GM23338 (cell line): ENCODE measurements at places on chromosomes 11 and 22. TPM values are rescaled to one million over a fixed set of nuclear protein-coding genes. Genes with fewer than 3 reads are reported as not detected.

MS4A15 gene
- total RNA-seq, result not detected in 2 replicates

ZP1 gene
- total RNA-seq, result not detected in 2 replicates

MTMR3 gene
- total RNA-seq, result 25.8 and 27.4 TPM in 2 replicates

OR8G1 gene
- total RNA-seq, result not detected in 2 replicates

PPP1R14B gene
- total RNA-seq, result 283 and 315 TPM in 2 replicates

C11orf86 gene
- 0.21 TPM in 1 of 2 replicates, not detected in the other for total RNA-seq

EIF4G2 gene
- 788 and 801 TPM in 2 replicates for total RNA-seq

OMP gene
- 1.0 TPM in 1 of 2 replicates, not detected in the other for total RNA-seq

APOL3 gene
- total RNA-seq, result not detected in 2 replicates

CNTN5 gene
- not detected in 2 replicates for total RNA-seq

ZNHIT2 gene
- total RNA-seq, result 17.4 and 18.1 TPM in 2 replicates

OR8A1 gene
- total RNA-seq, result not detected in 2 replicates

DMC1 gene
- total RNA-seq, result 5.0 and 8.0 TPM in 2 replicates

BATF2 gene
- 0.58 and 1.6 TPM in 2 replicates for total RNA-seq

DNA sequence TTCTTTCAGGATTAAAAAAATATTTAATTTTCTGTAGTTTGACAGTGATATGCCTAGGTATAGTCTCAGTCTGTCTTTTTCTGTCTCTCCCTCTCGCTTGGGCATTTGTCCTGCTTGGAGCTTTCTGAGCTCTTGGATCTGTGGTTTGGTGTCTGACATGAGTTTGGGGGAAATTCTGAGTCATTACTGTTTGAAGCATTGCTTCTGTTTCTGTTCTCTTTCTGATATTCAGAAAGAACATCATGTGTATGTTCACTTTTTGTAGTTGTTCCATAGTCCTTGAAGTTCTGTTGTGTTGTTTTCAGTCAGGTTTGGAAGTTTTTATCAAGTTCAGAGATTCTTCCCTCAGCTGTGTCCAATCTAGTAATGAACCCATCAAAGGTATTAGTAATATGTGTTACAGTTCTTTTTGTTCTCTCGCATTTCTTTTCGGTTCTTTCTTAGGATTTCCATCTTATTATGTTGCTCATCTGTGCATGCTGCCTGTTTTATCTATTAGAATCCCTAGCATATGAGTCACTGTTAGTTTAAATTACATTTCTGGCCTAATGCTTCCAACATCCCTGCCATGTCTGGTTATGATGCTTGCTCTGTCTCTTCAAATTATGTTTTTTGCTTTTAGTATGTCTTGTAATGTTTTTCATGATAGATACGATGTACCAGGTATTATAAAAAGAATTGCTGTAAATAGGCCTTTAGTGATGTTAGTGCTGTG lies 48.4 kb downstream of the DDX10 start:
- DNase-seq, result no peak

DNA sequence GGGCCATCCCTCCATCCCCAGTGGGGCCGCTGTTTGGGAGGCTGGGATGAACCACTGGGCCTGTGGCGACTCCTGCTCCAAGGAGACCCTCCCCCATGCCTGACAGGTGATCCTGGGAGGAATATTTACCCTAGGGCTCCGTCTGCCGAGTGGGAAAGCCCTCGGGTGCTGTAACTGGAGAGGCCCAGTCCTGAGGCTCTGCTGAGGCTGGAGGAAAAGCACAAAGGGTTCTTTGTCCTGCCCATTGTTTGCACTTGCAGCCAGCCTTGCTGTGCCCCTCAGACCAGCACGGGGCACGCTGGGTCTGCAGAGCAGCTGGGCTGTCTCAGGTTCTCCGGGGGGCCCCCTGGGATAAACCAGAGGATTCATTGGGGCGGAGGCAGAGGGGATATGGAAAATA lies 321.1 kb downstream of the MN1 start:
- DNase-seq, result peak; percentile 55

- no peak for DNase-seq
These were observed 526.6 kb downstream of the NELL1 start for GRCh38 chr11:21195995-21196394.

DNA sequence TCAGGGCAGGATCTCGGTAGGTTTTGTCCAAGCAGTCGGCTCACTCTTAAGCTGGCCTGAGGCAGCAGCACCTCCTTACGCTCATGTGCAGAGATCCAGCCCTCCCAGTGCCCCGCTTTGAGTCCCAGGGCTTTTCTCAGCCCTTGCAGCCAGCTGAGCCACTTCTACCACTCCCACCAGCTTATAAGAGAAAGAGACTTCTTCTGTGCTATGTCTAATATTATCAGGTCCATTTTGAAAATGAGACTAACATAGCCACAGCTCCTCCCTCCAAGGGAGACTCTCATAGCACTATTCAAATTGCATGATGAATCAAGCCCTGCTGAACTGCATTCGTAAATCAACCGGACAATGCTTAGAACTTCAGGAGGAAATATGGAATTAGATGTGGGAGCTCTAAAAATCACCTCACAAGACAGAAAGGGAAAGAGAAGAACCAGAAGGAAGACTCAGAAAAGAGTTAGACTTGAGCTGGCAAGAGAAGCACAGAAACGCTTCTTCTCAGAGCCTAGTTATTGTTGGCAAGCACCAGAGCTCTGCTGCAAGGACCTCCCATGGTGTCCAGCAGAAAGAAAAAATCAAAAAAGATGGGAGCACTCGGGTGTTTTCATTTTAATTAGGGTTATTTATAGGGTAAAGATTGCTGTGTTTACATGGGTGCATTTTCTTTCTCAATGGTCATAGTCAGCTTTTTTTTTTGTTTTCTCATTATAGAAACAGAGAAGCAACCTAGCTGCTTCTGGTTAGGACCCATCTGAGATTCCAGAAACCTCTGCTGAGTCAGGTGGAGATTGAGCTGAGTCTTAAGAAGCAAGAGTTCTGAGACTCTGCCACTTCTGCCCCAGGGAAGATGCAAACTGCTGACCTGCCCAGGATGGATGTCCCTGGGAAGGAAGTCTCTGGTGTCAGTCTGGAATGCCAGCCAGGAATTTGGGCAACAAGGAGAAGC lies 181.4 kb downstream of the ETS1 start:
- no peak for DNase-seq

- no peak for DNase-seq
These were observed 101.8 kb downstream of the FEZ1 start for GRCh38 chr11:125394296-125394695.

DNA sequence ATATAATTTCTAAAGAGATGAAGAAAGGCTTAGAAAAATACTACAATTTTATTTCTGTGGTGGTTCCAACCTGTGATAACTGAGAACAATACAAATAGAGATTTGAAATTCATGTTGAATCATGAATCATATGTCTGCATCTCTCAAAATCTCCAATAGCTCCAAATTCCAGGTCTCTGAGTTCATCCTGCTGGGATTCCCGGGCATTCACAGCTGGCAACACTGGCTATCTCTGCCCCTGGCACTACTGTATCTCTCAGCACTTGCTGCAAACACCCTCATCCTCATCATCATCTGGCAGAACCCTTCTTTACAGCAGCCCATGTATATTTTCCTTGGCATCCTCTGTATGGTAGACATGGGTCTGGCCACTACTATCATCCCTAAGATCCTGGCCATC lies at the start of gene OR56B1:
OR56B1 (plus strand) TSS at position 53 of the 400 bp plus-strand sequence; CDS start at position 122, 69 bp downstream.
- DNase-seq, result no peak

- no peak for DNase-seq
These were observed 22.0 kb upstream of the MS4A6A start for GRCh38 chr11:60204922-60205321.

GRCh38 chr11:6431861-6432260 lies 8.9 kb downstream of the HPX start:
- no peak for DNase-seq

DNA sequence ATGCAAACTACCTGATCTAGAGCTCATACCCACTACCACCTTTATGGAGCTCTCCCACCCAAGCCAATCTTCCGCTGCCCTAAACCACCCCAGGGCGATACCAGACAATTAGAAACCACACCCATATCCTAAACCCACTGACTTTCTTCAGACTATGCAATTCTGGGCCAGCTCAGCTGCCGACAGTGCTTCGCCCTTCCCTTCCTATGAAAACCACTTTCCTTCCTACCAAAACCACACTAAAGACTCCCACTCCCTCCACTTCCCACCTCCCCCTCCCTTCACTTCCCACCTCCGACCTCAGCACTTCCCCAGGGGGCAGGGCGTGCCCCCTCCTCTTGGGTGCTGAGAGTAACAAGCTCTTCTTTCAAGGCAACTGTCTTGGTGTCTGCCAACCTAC lies 25.1 kb downstream of the B3GAT1 start:
- no peak for DNase-seq

DNA sequence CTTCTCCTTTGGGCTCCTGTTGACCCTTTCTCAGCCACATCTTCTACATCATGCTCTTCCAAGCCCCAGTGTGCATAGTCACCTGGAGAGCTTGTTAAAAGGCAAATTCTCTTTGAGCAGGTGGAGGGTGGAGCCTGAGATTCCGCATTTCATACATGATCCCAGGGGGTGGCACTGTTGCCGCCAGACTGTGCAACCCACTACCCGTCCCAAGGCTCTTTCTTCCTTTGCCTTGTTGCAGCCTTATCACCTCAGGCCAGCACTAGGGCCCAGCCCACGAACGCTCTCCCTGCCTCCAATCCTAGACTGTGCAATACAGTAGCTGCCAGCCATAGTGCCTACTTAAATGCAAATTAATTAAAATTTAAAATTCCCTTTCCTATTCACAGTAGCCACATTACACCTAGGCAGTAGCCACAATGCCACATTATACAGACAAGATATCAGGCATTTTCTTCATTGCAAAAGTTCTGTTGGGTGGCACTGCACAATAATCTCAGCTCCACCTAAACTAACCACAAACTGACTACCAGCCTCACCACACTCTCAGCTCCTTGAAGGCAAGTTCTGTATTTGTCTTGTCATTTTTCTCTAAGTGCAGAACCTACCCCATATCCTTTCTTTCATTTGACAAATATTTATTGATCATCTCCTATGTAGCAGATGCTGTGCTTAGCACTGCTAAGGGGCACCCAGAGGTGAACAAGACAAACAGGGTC lies 4.6 kb upstream of the KCNJ5 start:
- DNase-seq, result peak; percentile 53

- DNase-seq, result no peak
These were observed 20.5 kb downstream of the RBFOX2 start for GRCh38 chr22:36008131-36008530.

GRCh38 chr11:57463671-57464538 lies 3.6 kb downstream of the RTN4RL2 start:
- no peak for DNase-seq

- DNase-seq, result no peak
These were observed 34.1 kb upstream of the WNT7B start for GRCh38 chr22:46010951-46011626.

DNA sequence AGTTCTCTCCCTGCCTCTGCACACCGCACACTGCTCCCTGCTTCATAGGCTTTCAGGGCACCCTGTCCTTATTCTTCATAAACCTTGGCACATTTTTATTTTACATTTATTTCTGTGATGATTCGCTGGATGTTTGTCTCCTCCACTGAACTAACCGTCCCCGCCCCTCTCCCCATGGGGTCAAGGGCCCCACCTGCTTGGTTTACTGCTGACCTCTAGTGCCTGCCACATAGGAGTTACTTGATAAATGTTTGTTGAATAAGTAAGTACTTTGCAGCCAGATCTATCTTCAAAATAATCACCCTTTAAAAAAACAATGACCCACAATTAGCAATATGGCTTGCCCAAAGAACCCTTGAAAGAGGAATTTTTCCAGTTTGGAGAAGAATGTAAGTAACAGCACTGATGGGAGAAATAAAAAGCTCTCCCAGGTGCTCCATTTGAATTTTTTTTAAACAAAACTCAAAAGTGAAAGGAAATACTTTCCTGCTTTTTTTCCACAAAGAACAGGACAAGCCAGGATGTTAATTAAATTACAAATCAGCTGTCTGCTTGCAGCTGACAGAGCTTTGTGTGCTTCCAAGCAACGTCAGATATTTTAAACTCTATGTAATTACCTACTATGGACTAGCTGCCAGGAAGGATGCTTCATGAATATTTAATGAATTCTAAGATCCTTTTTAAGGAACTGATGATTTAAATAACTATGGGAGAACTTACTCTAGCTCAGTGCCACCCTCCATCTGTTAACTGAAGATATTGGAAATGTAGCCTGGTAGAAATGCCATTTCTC lies 1083.6 kb downstream of the DLG2 start:
- DNase-seq, result peak; percentile 78

DNA sequence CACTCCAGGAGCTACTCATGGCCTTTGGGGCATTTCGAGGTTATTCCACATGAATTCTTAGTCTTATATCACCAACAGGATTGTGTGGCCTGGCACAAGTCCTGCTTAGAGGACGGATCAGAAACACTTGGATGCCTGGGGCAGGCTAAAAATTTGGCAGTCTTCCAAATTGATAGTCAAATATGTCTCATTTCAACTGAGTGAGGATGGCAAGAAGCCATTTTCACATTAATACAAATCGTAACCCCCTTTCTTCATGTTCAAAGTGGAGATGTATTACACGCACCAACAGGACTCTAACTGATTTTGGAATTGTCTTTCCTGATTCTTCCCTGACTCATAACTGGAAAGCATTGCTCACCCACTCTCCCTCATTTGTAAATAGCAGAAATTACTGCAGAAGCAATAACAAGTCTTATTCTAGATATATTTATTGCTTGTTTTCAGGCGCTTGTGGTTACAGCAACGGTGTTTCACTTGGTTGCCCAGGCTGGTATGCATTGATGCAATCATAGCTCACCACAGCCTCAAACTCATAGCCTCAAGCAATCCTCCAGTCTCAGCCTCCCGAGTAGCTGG lies 10.3 kb upstream of the CCDC86 start:
- DNase-seq, result no peak

GRCh38 chr22:37330200-37331033 lies 48.1 kb downstream of the CYTH4 start:
- DNase-seq, result peak; percentile 97

GRCh38 chr11:30316237-30316636 lies 6.7 kb upstream of the ARL14EP start:
- DNase-seq, result no peak

DNA sequence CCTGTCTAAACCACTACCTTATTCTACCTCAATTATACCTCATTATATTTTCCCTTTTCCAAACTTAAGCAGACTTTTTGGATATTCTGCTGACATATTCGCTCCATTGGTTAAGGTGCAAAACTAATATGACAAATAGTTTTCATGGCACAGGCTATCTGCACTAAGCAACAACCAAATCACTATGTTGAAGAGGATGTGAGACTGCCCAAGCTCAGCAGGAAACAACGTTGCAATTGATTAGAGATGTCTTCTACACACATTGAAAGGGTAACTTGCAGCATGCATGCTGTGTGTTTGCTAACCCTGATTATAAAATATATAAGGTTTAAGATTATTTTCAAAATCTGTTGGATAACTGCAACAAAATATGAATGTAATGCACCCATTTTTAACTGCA lies 61.6 kb downstream of the STK33 start:
- DNase-seq, result no peak

GRCh38 chr22:38081636-38081940 lies 2.4 kb downstream of the SLC16A8 start:
- DNase-seq, result no peak

DNA sequence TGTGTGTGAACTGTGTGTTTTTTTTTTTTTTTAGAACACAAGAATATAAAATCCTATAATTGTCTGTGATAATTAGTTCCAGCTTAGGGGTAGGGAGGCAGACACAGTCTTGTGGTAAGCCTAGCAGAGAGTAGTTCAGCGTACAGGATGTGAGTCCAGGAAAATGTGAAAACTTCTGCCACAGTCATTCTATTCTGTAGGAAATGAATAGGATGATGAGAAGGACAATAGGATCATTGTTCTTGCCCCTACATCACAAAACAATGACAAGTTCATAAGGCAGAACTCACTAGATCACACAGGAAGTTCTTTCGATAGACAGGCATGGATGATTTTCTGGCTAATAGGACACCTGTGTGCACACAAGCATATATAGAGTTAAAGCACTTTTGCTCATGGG lies 132.2 kb downstream of the NAV2 start:
- DNase-seq, result no peak

GRCh38 chr22:27412866-27413445 lies 388.6 kb downstream of the MN1 start:
- DNase-seq, result no peak
